ENCODE measurements at places on chromosomes 7 and 10.

- DNase-seq, result no peak
Observed at GRCh38 chr10:61197057-61197456, 253.1 kb upstream of the RHOBTB1 start.

DNA sequence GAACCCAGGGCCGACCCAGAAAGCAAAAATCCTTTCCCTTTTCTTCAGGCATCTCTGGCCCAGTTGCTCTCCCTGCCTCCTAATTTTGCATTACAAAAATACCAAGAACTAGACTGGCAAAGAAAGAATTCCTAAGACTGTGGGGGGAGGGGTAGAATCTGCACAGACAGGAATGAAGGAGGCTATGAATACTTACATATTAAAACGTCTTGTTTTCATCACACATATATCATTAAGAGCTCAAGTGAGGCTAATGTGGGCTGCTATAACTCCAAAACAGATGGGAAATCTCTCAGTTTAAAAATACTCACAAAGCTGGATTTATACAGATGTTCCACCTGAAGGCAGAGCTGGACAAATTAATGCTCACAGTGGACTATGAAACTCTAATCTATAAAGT, 29.2 kb upstream of the MKX start:
- DNase-seq, result no peak

GRCh38 chr7:7183838-7184463, 1.6 kb downstream of the C1GALT1 start:
- no peak for DNase-seq

DNA sequence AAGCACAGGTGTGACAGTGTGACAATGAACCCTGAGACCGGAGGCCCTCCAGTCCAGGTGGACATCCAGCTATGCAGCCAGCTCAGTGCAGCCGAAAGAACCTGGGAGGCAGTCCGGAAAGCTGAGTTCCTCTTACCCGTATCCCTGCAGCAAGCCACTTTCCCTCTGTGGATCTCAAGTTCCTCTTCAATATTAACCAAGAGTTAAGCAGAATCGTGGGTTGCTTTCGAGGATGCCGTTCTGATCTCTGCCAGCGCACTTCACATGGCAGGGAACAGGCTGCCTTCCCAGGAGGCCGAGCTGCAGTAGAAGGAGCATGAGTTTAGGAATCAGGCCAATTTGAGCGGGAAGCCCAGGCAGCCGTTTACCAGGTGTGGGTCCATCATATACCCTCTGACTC, 591.6 kb downstream of the SDK1 start:
- no peak for DNase-seq

DNA sequence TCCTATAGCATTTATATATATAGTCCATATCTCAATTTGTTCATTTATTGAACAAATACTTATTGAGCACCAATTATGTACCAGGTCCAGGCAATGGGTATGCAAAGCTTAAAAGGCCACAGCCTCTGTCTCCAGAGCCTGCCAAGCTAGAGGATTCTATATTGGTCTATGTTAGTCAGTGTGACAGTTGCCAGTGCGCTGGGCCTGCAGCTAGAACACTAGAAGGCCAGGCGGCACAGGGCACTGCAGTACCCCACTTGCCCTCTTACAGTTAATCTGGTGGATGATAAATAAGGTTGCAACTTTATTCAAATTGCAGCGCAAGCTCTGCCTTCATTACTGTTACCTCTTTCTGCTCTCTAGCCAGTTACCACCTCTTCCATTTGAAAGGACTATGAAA, 68.8 kb downstream of the PPP1R3C start:
- DNase-seq, result no peak

DNA sequence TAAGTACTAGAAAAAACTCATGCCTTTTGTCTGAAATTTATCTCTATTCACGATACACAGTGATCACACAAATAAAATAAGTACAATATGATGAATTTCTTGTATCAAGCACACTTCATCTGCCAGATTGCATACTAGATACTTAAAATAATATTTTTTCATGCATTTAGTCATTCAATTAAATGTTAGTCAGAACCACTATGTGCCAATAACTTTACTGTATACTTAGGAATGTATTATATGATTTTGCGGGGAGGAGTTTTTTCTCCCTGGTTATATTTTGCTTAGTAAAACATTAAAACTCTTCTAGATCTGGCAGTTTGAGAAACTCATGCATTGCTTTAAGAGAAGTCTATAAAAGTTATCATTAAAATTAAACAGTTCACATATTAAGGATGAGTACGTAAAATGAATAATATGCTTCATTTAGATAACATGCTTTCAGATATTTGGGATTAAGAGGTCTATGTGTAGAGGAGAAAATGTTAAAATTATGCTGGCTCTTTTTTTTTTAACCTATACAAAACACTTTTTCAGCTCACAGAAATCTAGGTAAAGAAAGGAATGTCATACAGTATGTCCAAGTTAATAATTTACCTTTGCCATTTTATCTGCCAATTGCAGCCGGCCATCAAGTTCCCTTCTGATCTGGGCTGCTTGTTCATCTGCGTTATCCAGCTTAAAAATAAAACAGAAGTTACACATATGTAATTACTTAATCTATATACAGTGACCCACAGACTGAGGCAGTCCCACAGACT, 70.1 kb downstream of the RNF133 start:
- no peak for DNase-seq

DNA sequence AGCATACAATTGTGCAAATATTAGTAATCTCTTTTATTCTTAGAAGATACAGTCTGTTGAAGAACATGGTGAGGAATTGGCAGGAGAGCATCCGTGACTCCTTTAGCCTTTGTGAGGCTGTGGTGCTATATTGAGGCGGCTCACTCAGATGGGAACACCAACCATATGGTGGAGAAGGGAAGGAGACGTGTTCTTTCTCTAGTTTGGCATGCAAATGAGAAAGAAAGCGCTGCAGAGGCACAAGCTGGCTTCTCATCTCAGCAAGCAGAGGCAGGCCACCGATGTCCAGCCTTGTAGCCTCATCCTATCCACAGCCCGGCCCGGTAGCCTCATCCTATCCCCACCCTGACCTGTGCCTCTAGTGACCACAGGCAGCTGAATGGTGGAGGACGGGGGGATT, 288.3 kb downstream of the CAMK1D start:
- no peak for DNase-seq

DNA sequence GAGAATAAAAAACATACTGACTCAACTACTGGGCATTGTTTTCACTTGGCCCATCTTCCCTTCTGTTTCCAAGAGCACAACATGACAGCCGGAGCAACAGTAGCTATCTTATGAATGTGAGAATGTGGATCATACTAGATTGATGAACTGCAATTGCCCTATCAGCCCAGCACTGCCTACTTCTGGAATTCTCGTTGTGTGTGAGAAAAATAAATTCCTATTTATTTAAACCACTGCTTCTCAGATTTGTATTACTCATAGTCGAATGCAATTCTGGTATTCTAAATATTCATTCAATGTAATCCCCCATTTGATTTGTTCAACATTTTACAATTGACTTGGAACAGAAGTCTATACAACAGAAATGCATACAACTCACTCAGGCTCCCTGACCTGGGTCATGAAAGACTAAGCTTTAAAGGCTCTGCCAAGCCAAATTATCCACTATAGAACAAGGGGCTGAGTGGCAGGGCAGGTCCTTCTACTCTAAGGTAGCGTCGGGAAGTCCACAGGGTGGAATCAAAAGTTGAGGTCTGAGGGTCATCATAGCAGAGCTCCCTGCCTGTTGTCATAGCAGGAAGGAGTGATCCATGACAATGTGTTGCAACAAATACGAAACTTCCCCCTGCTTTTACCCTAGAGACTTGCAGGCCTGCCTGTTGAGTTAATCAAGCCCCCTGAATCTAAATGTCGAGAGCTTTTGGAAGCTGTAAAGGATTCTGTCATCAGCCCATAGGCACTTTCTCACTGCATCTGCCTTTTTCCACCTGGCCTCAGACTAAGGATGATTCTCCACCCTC, 12.4 kb upstream of the JAZF1 start:
- DNase-seq, result no peak

DNA sequence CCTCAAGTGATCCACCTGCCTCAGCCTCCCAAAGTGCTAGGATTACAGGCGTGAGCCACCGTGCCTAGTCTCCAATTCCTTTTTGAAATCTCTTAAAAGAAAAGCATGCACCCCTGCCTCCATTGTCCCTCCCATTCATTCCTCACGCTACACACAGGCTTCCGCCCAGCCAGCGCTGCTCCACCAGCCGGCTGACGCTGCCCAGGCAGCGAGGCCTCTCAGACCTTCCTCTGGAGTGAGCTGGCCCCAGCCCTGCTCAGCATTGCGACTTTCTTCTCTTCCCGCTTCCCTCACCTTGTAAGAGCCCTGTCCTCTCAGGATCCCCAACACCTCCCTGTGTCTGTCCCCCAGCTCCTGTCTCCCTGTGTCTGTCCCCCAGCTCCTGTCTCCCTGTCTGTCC, 23.6 kb downstream of the RGS10 start:
- no peak for DNase-seq

- no peak for DNase-seq
Observed at GRCh38 chr7:116861717-116862116, 670 bp upstream of the CAPZA2 start.

GRCh38 chr10:71367271-71367670, 29.4 kb upstream of the CDH23 start:
- no peak for DNase-seq

- DNase-seq, result no peak
Observed at GRCh38 chr7:98518159-98518947, 98.7 kb upstream of the NPTX2 start.

GRCh38 chr10:46536781-46537180, 19.7 kb downstream of the GPRIN2 start:
- DNase-seq, result no peak

- no peak for DNase-seq
Observed at GRCh38 chr7:101923602-101923985, 106.2 kb downstream of the CUX1 start.

GRCh38 chr7:44681645-44682044, 67.0 kb upstream of the ZMIZ2 start:
- no peak for DNase-seq

GRCh38 chr10:110821508-110821907, 50.2 kb upstream of the PDCD4 start:
- no peak for DNase-seq

GRCh38 chr10:50586740-50587088, 37.0 kb downstream of the SGMS1 start:
- DNase-seq, result no peak

- no peak for DNase-seq
Observed at GRCh38 chr7:32143301-32143700, 73.1 kb upstream of the PDE1C start.

GRCh38 chr10:33739031-33739430, 404.6 kb upstream of the NRP1 start:
- DNase-seq, result no peak

DNA sequence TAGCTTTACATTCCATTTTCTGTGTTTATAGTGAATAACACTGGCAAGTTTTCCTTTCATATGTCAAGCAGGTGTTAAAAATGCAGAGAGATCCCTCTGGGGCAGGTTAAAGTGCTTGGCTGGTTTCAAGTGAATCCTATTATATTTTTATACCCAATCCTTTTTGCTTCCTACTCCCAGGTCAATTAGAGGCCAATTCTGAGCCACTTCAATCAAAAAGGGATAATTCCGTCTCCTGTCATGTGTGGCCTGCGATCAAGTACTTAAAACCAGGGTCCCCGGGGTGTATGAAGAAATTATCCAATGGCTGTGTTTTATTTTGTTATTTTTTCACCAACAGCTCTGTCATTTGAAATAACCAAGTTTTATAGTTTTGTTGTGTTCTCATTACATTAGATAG, 313.2 kb downstream of the PRPF18 start:
- no peak for DNase-seq

GRCh38 chr7:87456247-87456646, 19.2 kb downstream of the ABCB4 start:
- DNase-seq, result no peak

DNA sequence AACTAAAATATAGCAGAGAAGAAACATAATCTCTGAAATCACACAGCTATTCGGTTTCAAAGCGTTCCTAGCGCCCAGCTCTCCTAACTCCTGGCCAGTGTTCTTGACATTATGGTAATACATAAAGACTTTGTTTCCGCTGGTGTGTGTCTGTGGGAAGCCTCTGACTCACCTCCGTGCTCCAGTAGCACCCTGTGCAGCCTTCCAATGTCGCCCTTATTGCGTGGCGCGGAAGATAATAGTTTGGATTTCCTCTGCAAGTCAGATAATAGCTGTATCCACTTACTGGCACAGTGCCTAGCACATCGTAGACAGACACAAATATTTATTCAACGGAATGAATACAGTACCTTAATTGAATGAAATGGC, 570 bp downstream of the BMS1 start:
- no peak for DNase-seq

GRCh38 chr7:55531536-55531935, 40.8 kb downstream of the VOPP1 start:
- DNase-seq, result no peak

DNA sequence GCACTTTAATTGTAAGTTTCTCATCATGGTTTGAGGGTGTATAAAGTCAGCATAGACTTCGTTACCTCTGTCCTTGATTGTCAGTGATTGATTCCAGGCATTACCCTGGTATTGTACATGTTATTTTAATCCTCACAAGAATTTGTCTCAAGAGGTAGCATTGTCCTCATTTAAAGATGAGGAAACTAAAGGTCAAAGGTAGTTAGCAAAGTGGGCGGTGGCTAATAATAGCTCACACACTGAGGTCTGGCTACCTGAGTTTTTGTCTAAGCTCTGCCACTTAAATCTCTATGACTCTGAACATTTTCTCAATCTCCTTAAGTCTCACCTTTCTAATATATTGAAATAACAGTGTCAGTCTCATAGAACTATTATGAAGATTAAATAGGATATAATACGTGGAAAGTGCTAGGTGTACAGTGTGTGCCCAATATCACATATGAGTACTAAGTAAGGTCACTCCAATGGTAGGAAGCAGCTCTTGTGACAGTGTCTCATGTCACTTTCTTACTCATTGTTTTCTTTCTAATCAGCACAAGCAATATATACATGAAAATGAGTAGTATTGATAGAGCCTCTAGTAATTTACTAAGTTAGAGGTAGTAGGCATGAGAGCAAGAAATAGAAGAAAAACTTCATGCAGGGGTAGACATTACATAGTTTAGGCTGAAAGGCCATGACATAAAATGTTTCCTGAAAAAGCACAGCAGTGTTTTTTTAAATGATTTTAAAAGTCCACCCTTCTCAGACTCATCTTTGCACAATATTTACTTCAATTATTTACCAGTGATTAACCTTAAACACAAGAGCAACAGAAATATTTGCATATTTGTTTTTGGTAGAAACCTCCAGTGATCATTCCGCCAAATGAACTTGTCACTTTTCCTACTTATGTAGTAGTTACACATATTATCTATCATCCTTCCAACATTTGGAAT, 21.0 kb downstream of the AHR start:
- DNase-seq, result no peak

GRCh38 chr10:16440396-16441133, 3.8 kb downstream of the PTER start:
- DNase-seq, result no peak
